SW 1271 (cell line): ENCODE measurements at places on chromosomes 5 and 9.

- DNase-seq, result no peak
These were observed 36.6 kb downstream of the TMEM245 start for GRCh38 chr9:109083141-109083540.

DNA sequence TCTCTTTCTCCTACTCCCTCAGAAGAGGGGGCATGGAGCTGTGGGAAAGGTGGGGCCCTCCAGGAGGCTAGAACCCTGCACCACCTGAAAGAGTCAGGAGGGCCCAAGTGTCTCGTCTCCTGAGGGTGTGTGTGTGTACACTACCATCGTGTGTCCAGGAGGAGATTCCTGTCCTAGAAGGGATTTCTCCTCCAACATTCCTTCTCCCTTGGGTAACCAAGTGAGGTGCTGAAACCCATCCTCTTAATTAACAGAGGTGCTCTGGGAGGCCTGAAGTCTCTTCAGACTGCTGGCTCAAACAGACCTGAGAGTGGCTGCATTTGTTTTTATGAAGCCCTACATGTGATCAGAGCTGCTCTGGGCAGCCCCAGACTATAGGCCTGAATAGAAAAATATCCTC, 61.1 kb upstream of the FAM169A start:
- DNase-seq, result no peak

DNA sequence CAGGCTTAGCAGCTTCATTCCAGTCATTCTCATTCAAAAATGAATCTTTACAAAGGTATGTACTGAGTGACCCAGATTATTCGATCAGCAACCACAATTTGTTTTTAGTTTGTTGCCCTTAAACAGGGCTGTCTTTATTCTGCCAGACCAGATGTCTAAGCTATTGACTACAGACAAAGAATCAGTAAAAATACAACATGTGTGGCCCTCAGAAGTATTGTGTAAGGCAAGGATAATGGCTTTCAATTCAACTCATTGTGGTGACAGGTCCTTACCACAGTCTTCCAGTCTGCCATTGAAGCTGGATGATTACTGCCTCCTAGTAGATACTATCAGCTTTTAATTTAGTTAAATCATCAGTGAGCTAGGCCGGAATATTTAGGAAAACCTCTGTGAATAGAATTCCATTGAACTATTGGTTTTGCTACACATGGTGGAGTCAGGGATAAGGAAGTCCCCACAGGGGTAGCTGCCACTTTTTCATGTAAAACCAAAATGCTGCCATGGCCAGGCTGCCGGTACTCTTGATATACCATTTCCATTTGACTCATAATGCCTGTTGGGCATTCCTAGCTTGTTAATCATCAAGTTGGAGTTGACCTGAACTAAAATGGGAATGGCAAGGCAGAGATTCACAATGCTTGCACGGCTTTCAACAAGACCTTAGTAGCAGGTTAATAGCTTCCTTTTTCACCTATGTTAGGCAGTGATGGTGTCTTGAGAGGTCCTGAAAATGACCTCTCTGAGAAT, 175.6 kb downstream of the MEF2C start:
- no peak for DNase-seq

- DNase-seq, result no peak
These were observed 74.3 kb upstream of the SSBP2 start for GRCh38 chr5:81825237-81825636.

DNA sequence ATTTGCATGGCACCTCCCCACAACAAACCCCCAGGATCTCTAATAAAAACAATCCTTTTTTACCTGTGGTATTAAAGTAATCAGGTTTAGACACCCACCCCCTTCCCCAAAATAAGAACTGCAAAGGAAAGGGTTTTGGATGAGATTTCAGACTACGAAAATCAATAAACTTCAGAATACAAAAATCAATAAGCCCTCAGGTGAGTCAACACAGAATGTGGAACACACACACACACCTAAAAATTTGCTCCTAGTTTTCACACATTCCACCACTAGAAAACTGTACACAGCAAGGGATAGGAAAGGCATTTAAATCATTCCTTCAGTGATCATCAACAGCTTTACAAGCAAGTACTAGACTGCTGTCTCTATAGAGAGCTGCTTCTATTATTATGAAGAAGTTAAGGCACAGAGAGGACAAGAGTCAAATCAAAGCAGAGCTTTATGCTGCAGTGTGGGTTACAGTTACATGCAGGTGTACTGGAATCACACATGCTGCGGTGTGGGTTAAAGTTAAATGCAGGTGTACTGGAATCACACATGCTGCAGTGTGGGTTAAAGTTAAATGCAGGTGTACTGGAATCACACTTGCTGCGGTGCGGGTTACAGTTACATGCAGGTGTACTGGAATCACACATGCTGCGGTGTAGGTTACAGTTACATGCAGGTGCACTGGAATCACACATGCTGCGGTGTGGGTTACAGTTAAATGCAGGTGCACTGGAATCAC, 36.3 kb downstream of the PFDN1 start:
- DNase-seq, result no peak

- DNase-seq, result peak; percentile 98
These were observed 31.7 kb downstream of the MAPKAP1 start for GRCh38 chr9:125674981-125675973.

DNA sequence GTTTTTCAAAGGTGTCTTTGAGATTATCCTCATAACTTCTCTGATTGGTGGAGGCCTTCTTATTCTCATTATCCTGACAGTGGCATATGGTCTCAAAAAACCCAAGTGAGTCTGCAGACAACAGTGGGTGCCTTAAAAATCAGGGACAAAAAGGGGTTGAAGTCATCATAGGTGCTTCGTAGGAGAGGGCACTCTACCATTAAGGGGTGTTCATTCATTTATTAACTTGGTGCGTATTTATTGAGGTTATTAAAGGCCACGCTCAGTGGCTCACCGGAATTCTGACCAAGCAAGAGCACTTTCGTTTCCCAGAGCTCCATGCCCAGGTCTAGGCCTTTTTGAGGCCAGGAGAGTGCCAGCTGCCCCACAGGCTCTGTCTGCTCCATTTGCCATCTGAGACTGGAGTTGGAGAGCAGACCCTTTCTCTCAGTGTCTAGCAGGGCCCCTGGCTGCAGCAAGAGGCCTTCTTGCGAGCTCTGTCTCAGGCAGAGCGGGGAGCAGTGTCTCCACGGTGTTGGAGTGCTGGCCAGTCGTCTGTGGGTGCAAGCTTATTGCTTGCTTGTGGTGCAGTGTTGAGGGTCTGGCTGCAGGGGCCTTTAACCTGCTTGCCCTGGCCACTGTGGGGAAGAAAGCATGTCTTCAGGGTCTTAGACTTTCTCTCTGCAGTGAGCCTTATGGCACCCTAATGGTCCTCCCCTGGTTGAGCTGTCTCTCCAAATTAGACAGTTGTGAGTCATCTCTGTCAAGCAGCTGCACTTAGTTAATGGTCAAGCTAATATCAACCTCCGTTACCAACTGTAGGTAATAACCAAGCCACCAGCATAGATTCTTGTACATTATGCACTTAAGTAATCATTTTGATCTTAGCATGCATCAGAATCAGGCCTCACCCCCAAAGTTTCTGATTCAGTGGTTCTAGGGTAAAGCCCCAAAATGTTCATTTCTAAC, 62.6 kb downstream of the IL31RA start:
- DNase-seq, result no peak

DNA sequence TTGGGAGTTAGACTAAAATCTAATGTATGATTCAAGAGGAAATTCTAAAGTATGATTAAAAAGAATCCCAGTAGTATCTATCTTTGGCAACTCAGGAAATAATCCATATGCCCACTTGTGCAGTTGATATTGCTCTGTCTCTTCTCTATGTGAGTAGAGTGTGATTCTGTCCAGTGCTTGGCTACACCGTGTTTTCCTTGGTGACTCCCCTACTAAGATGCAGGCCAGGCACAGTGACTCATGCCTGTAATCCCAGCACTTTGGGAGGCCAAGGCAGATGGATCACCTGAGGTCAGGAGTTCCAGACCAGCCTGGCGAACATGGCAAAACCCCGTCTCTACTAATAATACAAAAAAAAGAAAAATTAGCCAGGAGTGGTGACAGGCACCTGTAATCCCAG, 495.4 kb downstream of the MAT2B start:
- no peak for DNase-seq

GRCh38 chr9:79572608-79573411, 1.0 kb downstream of the TLE4 start:
- DNase-seq, result peak; percentile 29

DNA sequence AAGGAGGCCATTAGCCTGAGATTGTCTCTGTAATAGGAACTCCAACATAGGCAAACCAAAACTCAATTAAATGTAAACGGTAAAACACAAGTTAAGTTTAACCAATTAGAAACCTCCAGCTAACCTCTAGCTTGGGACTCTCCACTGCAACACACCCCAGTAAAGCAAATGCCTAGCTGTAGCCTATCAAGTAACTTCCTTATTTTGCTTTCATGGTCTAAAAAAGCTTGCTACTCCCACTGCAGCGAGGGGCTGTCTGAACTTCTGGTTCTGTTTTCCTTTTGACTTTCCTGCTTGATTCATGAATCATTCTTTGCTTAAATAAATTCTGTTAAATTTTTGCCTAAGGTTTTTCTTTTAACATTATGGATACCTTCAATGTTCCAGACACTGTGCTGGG, 24.4 kb upstream of the C5orf46 start:
- no peak for DNase-seq

DNA sequence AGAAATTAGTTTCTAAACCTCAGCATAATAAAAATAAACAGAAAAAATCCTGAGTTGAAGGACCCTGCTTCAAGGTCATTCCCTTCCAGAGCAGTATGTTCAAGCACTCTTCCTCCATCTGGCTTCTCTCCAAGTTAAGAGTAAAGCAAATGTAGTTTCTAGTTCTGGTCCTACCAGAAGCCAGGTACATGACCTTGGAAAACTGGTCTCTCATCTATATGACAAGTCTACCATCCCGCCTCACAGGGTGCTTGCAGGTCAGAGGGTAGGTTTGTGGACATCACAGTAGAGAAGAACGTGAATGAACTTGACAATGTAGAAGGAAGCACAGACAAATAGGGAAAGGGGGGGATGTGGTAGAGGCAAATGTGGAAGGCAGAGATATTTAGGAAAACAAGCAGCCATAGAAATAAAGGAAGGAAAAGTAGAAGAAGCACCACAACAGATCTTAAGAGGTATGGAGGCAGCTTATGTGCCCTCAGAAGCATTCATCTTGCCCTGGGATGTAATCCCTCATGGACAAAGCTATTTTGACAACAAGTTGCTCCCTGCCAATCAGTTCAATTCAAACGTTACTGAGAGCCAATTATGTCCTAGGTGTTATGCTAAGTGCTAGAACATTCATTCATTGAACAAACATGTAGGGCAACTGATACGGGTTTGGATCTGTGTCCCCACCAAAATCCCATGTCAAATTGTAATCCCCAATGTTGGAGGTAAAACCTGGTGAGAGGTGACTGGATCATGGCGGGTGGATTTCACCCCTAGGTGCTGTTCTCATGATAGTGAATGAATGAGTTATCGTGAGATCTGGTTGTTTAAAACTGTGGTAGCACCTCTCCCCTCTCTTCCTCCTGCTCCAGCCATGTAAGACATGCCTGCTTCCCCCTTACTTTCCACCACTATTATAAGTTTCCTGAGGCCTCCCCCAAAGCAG, 23.7 kb upstream of the CTNNAL1 start:
- DNase-seq, result peak; percentile 59

DNA sequence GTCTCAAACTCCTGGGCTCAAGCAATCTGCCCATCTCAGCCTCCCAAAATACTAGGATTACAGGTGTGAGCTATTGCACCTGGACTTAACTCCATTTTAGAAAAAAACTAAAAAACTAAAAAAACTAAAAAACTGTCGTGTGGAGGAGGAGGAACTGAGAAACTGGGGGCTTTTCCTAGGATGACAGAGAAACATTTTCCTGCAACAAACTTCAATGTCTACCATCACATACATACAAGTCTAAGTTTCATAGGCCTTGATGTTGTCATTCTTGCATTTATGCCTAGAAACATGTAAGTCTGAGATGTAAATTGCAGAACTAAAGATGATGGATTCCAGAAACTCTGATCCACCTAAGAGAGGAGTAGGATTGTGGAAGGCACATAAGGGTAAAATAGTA, 556.8 kb downstream of the RAB3C start:
- DNase-seq, result no peak
